SK-N-DZ (cell line): ENCODE measurements at places on chromosomes 6 and 20.

- DNase-seq: no peak
Observed at GRCh38 chr6:6405031-6405430, 84.6 kb upstream of the F13A1 start.

DNA sequence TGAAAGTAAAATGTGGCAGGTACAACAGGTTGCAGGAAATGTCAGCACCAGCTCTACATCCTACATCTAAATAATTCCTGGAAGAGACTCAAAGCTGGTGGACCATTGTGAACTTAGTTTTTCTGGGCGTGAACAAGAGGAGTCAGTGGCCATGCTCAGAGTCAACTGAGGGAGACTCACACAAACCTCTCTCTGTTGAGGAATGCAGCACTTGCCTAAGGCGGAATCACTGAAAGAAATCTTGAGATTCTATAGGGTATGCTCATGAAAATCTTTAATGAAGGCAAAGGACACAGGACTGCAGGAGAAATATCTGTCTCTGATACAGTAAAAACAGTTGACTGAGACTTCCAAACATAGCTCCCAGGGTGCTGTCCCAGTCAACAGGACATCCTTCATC, 22.5 kb downstream of the SLC17A4 start:
- no peak for DNase-seq

DNA sequence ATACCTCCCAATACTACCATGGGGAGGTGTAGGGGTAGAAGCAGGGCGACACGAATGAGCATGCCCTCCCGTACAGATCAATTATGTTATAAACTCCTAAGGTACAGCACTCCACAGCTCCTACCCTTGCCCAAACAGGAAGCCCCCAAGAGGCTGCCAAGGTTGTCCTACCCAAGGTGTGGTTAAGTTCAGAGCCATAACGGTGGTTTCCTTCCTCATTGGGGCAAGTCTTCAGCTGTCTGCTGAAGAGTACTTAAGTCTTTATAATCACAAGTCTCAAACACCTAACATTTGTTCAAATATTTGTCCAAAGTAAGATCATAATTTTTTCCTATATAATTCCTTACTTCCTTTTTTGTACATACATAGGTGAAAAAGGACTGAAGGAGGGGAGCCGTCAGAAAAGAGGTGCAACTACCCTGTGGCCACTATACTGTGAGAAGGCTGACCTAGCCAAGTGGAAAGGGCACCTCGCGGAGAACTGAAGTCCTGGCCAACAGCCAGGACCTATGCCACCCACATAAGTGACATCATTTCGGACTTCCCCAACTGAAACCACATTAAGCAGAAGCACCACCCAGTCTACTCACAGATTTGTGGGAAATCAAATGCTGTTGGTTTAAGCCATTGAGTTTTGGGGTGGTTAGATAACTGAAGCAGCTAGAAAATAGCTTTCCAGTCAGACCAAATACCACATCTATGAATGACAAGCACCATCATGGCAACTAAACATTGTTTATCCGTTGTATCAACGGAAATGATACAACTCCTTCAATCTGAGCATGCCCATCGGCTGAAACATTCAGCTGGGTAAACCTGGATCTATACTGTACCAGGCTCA, 2.9 kb upstream of the RAB22A start:
- DNase-seq: no peak

- no peak for DNase-seq
Observed at GRCh38 chr6:137666202-137666774, 172.1 kb upstream of the OLIG3 start.

DNA sequence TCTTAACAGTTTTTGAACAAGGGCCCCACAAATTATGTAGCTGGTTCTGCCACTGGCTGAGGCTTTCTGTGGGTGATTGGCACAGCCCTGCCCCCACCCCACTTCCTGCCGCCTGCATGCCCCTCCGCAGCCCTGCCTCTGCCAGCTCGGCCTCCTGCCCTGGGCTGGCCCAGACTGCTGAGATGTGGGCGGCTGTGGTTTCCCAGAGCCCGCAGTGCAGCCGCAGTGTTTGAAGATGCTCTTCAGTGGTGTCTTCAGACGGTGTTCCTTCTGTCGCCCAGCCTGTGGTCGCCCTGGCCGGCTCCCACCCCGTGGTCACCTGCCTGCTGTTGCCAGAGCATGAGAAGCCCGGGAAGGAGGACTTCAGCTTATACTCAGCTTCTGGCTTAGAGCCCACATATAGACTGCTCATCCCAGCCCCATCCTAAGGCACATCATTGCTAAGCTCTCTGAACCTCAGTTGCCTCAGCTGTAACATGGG, 154.3 kb downstream of the VEGFA start:
- no peak for DNase-seq

DNA sequence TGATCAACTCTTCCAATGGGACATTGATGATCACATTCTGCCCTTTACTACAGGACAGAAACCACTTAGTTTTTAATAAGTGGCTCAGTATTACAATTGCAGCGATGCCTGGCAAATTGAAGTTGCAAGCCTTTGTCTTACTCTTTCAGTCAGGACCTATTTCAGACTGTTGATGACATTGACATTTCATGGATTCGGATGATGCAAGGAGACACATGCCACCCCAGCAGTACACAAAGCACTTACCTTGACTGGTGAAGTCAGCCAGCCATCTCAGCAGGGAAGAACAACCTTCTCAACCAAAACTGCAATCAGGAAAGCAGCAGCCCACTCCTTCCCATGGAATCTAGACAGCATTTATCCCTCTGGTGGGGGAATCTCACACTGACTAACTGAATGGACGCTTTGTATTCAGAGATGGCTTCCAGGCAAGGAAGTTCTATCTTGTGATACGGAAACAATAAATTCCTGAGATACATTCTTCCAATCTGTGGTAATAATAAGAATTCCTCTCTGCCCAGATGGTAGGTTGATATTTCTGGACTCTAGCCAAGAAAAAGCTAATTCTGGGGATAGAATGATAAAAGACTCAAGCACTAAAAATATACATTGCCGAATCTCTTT, 24.8 kb downstream of the NFYA start:
- DNase-seq: no peak
